Activated CD4-positive, alpha-beta T cell treated with anti-CD3 and anti-CD28 coated beads, Interleukin-10, Interleukin-2, amounts not matched to agents 100 ng/mL and 50 ng/mL, durations not matched to agents 16 hours and 8 hours (primary cell): ENCODE measurements at places on chromosomes 5 and 9.

DNA sequence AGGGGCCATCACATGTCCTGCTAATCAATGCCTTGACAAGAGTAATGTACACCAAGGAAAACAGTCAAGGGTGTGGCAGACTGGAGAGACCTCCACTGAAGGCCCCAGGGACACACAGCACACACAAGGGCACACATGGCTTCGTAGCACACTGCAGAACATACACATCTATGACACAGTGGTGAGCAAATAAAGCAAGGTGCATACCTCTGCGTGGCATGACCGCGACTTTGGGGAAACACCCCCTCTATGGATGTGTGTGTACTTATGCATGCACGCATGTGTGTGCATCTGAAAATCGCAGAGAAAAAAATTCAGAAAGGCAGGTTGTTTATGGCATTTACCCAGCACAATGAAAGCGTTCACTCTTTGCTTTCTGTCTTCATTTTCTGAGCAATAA lies 20.5 kb downstream of the SEMA4D start:
- DNase-seq: peak; percentile 64

DNA sequence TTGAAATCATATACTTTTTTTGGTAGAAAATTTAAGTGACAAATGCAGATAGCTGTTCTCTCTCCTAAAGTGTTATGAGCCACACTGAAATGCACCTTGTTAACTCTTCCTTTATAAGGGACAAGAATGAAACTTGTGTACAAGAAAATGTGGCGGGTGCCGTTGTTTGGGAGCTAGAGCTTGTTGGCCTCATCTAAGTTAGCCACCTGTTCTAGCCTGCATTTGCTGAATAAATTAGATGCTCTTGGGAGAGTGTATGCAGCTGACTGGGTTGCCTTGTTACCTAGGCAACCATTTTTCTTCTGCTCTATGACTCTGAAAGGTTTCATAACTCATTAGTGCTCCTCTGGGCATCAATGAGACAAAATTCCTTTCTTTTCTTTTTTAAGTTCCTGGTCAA lies 174.3 kb downstream of the TAF11L14 start:
- no peak for DNase-seq

- DNase-seq: no peak
These were observed 5.5 kb upstream of the RUSC2 start for GRCh38 chr9:35484406-35484805.

- DNase-seq: no peak
These were observed 38.2 kb upstream of the GRAMD2B start for GRCh38 chr5:126384985-126385384.

DNA sequence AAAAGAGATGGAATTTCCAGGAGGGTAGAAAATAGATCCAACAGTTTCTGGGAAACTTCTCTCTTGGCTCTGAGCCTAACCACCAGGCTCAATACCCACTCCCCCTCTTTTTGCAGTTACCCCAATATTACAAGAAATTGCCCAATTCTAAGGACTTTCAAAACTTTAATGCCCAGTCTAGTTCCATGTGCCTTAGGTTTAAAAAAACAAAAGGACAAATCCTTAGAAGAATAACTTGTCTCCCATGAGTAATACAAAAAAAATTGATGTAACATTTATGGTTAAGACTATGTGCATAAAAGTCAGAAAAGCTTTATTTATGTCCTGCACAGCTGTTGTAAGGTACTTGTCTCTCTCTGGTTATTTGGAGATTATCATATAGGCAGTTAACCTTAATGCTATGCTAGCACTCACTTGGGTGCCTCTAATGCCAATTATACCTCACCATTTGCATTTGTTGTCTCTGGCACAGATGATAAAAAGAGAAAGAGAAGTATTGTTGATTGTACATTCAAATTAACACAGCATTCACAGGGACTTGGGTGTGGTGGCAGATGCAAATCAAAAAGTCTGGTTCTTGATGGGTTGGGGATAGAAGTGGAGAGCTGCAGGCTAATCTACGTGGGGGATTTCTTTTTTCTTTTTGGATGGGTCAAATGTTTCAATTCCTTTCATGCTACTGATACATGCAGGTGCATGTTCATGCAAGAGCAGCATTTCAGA lies 159.4 kb downstream of the PIK3R1 start:
- DNase-seq: no peak

- DNase-seq: no peak
These were observed 2.9 kb downstream of the HIGD2A start for GRCh38 chr5:176391479-176391878.

- no peak for DNase-seq
These were observed 25.1 kb downstream of the NUTM2F start for GRCh38 chr9:94303321-94303720.

- no peak for DNase-seq
These were observed 333.5 kb downstream of the CHSY3 start for GRCh38 chr5:130237721-130238120.

DNA sequence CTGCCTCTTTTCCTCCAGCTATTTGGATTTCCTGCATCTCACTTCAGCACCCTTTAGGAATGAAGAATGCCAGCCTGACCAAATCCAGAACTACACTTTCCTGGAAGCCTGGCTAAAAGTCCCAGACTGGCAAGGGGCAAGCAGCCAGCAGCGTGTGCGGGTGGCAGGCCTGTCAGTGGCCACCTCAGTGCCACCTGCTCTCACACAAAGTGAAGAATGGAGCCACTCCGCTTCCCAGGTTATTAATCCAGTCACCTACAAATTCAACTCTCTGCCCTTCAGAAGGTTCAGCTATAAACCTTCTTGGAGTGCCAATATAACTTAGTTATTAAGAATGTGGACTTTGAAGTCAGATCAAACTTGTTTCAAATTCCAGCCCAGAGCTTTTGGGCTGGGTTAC lies 6.7 kb upstream of the ALDOB start:
- DNase-seq: no peak

GRCh38 chr9:126498331-126498730 lies 115.4 kb upstream of the LMX1B start:
- DNase-seq: no peak

DNA sequence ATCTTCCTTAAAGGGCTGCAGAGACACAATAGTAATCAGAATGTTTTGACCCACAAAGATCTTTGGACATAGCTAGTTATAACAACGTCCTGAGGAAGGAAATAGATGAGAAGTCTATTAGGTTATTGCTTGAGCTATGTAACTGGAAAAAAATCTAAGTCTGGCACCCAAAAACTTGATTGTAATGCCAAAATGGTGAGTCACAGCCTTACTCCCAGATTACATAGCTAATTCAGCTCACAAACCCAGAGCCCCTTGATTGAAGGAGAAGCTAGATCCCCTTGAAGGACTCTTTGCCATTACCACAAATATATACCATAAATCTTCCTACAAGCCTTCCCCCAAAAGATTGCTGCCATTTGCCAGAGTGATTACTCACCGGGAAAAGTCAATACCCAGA lies 341.8 kb upstream of the KIF2A start:
- DNase-seq: no peak

DNA sequence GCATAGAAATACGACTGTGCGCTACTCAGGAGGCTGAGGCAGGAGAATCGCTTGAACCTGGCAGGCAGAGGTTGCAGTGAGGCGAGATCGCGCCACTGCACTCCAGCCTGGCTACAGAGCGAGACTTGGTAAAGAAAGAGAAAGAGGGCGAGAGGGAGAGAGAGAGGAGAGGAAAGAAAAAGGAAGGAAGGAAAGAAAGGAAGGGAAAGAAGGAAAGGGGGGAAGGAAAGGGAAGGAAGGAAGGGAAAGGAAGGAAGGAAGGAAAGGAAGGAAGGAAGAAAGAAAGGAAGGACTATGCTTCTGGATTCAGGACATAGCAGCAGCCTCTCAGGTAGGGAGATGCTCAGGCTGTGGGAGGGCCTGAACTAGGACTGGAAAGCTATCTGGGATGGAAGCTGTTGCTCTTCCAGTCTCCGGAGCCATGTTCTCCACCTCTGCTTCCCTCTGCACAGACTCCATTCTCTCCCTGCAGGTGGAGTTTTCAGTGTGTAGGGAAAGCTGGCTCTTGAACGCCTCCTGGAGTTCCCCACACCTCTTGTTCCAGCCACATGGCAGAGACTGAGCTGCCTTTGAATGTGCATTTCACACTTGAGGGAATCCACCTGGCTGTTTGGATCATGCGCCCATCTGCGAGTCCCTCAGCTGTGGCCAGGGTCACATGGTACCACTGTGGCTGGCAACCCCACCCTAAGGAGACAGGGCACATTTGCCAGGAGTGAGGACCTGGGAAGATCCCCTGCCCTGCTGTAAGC lies 9.1 kb downstream of the SWI5 start:
- no peak for DNase-seq
